ENCODE measurements at places on chromosomes 1 and 21.

GRCh38 chr1:117566556-117566955 lies 39.3 kb upstream of the TENT5C start:
- no peak for DNase-seq

DNA sequence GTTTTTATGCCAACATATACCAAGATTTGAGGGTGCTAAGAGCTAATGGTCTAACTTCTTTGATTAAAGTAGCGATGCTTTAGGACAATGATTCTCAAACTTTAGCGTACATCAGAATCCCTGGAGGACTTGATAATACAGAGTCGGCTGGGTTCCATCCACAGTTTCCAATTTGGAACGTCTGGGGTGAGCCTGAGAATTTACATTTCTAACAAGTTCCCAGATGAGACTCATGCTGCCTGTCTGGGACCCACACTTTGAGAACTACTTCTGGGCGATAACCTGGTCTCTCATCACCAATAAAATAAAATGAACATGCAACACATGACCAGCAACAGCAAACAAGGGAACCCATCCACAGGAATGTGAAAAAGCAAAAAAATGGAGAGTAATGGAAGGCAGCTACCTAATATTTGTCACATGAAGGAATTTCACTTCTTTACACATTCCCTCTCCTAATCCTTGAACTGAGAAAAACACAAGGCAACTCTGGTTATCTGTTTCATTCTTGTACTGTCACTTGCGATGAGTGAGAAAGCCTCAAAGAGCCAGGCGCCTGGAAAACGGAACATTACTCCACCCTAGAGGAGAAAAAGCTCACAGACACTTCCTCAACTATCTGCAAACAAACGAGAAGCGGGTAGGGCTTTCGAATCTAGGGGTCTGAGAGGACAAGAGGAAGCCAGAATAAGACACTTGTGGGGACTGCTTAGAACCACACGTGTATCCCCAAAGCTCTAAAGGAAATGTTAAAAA lies 14.0 kb downstream of the HSF2BP start:
- no peak for DNase-seq

GRCh38 chr1:200182701-200183100 lies 155.2 kb downstream of the NR5A2 start:
- no peak for DNase-seq

DNA sequence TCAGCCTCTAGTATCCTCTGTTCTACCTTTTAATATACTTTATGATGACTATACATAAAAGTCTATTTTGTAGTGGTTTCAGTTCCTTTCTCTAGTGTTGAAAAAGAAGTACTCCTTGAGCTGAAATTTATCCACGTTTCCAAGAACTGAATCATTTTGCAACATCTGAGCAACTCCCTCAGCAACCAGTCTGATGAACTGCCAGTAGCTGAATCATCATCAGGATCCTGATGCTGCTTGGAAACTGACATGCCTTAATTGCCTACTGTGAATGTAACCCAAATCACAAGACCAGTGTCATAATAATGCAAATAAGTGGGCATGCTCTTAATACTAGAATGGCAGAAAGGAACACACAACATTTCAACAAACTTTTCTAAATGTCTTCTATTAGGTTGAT lies 103.3 kb downstream of the CYYR1 start:
- DNase-seq, result no peak

DNA sequence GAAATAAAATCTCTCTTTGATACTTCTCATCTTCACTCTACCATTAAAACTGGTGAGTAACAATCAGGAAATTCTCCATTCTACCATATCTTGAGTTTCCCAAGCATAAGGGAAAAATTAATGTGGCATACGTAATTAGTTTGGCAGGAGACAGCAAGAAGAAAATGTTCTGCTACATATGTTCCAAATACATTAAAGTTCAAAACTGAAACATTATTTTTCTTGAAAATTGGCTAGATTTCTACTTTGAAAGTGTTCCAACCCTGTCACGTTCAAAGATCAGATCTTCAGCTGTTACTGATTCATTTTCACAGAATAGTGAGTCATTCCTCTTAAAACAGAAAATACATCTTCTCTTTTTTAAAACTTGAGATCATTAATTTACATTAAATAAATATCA lies 48.5 kb downstream of the PIGK start:
- no peak for DNase-seq

DNA sequence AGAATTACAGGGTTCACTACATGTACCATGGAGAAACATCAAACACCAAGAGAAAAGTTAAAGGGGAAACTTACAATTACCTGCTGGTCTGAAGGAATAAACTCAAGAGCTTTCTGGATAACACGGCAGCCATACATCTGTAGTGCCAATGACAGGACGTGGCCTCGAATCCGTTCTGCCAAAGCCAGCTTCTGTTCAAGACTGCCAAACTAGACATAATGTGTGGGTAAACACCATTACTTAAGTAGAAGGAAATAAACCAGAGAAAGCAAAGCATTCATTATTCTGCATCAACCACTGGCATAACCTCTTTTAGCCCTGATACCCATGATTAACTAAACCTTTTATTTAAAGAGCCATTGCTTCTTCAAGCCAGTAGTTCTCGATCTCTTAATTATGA lies 41.5 kb upstream of the SDC3 start:
- DNase-seq, result no peak

- no peak for DNase-seq
Observed at GRCh38 chr21:24275616-24276015, 1331.7 kb downstream of the MRPL39 start.

GRCh38 chr1:205626216-205626615 lies 5.6 kb downstream of the ELK4 start:
- no peak for DNase-seq

- DNase-seq, result no peak
Observed at GRCh38 chr21:31351438-31351837, 7.4 kb upstream of the TIAM1 start.
